Mammary microvascular endothelial cell (primary cell): ENCODE measurements at places on chromosomes 5 and 9. TPM values are rescaled to one million over a fixed set of nuclear protein-coding genes. Genes with fewer than 3 reads are reported as not detected.

The GRXCR2 gene
- not detected in 2 replicates for total RNA-seq

The RIGI gene
- total RNA-seq = 37.7 and 40.3 TPM in 2 replicates

The LSM11 gene
- 4.4 and 4.6 TPM in 2 replicates for total RNA-seq

The NEUROG1 gene
- not detected in 2 replicates for total RNA-seq

The PCDHGA12 gene
- 4.7 and 5.9 TPM in 2 replicates for total RNA-seq

The TERT gene
- not detected in 2 replicates for total RNA-seq

The LCN15 gene
- 1.6 TPM in 1 of 2 replicates, not detected in the other for total RNA-seq

The IRX2 gene
- 0.07 TPM in 1 of 2 replicates, not detected in the other for total RNA-seq

The PCDHB8 gene
- total RNA-seq = 0.25 TPM in 1 of 2 replicates, not detected in the other

The C9orf153 gene
- total RNA-seq = not detected in 2 replicates

The CDX1 gene
- not detected in 2 replicates for total RNA-seq

The LCN12 gene
- total RNA-seq = not detected in 2 replicates
